GM10248 (cell line): ENCODE measurements at places on chromosomes 7 and 10.

DNA sequence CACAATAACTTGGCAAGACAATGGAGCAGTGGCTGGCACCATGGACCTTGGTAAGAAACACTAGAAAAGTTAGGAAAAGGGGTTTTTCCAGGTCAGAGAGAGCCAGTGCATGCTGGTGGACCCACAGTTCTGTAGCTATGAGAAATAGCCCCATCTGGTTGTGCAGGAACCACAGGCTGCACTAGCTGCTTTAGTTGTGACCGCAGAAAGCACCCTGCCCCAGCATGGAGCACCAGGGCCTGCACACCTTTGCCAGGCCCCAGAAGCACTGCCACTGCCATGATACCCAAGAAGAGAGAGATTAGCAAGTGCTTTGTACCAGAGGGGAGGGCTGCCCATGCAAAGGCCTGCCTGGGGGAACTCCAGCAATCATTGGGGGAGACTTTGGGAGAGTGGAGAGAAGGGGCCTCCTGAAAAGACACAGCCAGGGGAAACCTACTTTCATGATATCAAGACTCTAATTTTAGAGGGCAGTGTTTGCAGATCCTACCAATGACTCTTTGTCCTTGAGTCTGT, 256.1 kb upstream of the C7orf33 start:
- DNase-seq = no peak

DNA sequence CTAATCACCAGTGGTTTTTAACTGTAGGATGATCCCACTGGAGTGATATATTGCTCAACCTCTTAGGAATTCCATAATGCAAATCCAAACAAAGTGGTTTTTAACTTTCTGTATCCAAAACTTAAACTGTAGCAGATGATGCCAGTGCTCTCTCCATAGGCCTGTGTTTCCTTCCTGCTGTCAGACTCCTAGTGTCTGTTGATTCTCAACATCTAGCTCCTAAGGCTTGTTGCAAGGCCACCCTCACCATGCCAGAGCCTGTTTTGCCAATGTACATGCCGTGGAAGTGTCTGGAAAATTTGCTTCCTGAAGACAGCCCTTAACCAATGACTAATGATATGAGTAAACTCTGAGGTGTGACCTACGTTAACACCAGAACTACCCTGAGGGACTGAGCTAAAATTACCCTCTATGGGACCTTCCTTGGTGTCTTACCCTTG, 39.3 kb downstream of the C1GALT1 start:
- no peak for DNase-seq

DNA sequence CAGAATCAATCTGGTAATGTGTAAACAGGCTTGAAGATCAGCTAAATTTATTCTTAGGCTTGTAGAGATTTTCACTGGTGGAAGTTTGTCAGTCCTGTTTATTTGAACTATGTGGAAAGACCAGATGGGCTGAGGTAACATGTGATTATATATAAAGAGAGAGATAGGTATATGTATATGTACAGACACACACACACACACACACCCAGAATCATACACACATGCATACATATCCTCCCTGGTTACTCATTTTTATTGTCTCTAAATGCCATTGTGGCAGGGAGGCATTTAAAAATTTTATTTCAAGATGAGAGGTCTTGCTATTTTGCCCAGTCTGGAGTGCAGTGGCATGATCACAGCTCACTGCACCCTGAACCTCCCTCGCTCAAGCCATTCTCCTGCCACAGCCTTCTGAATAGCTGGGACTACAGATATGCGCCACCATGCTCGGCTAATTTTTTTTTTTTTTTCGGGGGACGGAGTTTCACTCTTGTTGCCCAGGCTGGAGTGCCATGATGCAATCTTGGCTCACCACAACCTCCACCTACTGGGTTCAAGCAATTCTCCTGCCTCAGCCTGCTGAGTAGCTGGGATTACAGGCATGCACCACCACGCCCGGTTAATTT, 78.1 kb upstream of the CYTH3 start:
- DNase-seq = no peak

DNA sequence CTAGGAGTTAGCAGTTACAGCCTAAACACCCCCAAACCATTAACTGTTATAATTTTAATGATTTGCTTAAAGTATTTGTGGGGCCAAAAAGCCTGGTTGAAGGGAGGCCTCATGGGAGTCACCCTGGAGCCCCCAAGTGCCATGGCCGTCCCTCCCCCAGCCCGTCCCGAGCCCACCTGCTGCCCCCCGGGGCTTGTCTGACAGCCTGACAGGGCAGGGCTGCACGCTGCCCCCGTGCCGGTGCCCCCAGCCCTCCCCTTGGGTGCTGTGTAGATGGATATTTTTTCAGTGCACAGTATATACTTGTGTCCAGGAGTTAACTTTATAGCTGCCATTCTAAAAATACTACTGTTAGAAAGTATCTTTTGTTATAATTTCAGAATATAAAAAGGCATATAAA, 108.4 kb downstream of the CYTH3 start:
- DNase-seq = no peak

DNA sequence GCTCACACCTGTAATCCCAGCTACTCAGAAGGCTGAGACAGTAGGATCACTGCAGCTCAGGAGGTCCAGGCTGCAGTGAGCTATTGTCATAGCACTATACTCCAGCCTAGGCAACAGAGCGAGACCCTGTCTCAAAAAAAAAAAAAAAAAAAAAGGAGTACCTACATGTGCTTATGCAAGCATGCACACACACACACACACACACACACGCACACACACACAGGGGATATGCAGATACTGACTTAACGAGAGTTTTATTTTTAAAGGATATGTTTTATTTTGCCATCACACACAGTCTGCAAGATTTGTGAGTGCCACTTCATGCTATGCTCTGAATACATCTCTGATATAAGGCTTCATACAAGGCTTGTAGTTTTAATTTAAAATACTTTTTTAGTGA, 479.3 kb downstream of the NEBL start:
- DNase-seq = no peak

- no peak for DNase-seq
Measured at GRCh38 chr10:7151538-7151937, 259.3 kb downstream of the SFMBT2 start.

- no peak for DNase-seq
Measured at GRCh38 chr7:26599982-26600381, 264.4 kb downstream of the SKAP2 start.

- peak; percentile 60 for DNase-seq
Measured at GRCh38 chr10:74824900-74825370, 1.5 kb upstream of the KAT6B start.

DNA sequence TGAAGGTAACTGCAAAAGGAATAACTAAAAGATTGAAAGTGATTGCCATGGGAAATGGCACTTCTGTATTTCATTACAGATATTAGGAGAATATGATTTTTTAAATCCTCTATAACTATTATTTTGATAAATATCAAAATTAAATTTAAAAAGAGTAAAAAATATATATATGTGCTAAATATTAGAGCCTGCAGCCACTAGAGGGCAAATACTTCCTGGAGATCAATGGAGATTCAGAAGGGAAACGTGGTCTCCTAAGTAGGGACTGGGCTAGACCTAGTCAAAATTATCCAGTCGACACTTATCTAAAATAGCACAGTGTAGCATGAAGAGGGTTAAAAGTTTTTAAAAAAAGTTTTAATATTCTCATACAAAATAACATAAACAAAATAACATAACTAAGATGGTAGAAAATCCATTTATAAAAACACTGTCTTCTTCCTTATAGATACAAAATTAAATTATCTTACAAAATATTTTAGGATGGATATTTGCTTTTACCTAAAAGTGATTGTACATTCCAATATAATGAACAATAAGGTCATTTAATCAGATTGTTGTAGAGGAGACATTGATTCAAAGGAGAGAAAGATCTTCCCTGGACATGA, 434.3 kb downstream of the MDFIC start:
- no peak for DNase-seq

GRCh38 chr10:78813998-78814399, 254.8 kb upstream of the ZMIZ1 start:
- DNase-seq = no peak

- DNase-seq = no peak
Measured at GRCh38 chr10:28774051-28774995, 97.0 kb downstream of the BAMBI start.

- DNase-seq = no peak
Measured at GRCh38 chr10:29957907-29958331, 101.5 kb downstream of the JCAD start.

GRCh38 chr7:98022531-98022930, 32.5 kb upstream of the OCM2 start:
- no peak for DNase-seq

DNA sequence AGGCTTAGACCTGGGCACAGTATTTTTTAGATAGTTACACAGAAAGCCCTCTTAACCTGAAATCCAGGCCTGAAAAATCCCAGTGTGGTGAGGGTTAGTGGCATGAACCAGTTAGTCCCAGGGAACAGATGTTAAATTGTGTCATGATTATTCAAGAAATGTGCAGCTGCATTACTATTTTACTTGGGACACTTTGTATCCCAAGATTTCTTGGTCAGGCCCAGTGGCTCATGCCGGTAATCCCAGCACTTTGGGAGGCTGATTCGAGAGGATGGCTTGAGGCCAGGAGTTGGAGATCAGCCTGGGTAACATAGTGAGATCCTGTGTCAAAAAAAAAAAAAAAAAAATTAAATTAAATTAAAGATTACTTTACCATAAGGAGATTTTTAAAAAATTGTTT, 36.0 kb upstream of the OTUD1 start:
- DNase-seq = no peak

- DNase-seq = no peak
Measured at GRCh38 chr7:36564489-36564888, 159.8 kb downstream of the AOAH start.

GRCh38 chr10:60009276-60009675, 102.9 kb upstream of the CCDC6 start:
- DNase-seq = no peak

- DNase-seq = no peak
Measured at GRCh38 chr7:15291699-15292098, 270.1 kb downstream of the AGMO start.

GRCh38 chr7:103752995-103753394, 236.5 kb downstream of the RELN start:
- DNase-seq = no peak

GRCh38 chr10:77268721-77269120, 368.9 kb downstream of the KCNMA1 start:
- no peak for DNase-seq

- DNase-seq = no peak
Measured at GRCh38 chr7:45657890-45658715, 83.9 kb downstream of the ADCY1 start.

DNA sequence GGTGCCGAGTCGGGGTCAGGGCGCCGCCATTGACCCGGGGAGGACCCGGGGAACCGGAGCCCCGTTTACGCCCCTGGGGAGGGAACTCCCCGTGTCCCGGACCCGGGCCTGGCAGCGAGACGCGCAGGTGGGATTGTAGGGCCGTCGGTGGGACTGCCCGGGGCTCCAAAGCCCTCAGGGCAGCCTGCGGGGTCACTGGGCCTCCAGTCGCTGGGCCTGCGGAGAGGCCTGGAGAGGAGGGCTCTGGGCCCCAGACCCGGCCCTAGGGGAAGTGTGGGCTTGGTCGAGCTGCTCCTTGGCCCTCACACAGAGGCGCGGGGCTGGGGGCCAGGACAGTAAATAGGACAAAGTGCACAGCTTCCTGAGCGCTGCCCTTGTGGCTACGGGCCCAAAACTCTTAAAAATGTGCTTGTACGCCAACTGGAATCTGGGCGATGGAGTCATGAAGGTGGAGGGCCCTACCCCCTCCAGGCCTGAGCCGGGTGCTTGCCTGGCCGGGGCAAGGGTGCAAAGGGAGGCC, 657 bp downstream of the ECHDC3 start:
- no peak for DNase-seq

- peak; percentile 41 for DNase-seq
Measured at GRCh38 chr10:127563718-127564553, 14.8 kb downstream of the NPS start.

DNA sequence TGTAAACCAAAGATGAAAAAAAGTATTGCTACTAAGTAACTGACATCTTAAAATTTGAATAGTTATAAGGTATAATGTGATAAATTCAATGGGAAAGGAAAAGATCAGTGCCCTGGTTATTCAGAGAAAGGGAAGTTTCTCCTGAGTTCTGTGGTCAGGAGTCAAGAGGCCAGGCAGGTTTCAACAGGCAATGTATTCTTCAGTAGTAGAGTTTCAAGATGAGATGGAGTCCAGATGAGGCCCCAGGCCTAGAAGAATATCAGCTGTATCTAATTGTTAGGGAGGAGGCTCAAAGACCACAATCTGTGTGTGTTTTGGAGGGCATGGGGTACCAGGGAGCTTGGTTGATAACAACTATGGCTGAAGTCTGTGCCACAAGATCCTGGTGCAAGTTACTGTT, 101.4 kb upstream of the DLX6 start:
- DNase-seq = no peak

GRCh38 chr7:10939237-10939910, 34.3 kb upstream of the PHF14 start:
- DNase-seq = no peak

GRCh38 chr10:15333909-15334649, 37.0 kb downstream of the FAM171A1 start:
- no peak for DNase-seq

GRCh38 chr7:140069298-140069949, 6.7 kb upstream of the PARP12 start:
- no peak for DNase-seq

DNA sequence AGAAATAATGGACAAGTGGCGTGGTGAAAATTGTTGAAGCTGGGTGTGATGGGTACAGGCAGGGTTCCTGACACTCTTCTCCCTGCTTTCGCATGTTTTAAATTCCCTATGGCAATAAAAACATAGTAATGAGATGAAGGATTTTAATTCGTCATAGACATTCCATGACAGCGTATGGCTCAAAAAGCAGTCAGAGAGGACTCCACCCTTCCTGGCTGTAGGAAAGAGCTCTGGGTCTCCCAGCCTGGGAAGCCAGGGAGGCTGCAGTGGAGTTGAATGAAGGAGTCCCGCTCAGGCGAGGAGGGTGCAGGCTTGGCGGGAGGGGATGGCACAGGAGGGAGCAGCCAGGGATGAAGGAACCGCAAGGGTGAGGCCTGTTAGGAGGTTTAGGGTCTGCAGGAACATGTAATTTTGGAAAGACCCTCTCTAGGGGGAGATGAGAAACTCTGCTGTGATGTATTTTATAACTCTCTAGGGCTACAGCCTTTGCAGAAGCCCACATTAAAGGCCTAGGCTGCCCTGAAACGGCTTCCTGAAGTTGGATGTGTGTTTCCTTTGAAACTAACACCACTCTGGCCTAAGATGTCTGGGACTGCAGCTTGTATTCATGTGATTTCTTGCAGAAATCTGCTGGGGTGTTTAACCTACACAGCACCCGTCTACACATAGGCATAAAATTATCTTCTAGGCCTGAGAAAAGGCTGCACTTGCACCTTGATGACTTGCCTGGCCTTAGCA, 7.6 kb upstream of the LARP4B start:
- DNase-seq = no peak

DNA sequence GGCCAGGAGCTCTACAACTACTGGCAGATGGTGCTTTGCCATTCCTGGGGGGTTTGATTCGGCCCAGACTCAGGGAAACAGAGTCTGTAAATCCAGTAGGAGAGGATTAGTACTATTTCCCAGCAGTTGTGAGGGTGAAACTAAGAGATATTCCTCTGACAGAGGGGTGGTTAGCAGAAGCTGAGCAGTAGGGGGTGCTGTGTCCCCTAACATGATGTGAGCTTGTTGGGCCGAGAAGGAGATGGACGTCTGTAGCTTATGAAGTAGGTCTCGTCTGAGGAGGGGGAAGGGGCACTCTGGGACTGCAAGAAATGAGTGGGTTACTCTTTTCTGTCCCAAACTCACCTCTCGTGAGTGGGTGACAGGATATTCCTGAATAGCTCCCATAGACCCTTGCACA, 179.2 kb upstream of the MBL2 start:
- DNase-seq = peak; percentile 53
